ENCODE measurements at places on chromosomes 1 and 21. TPM values are rescaled to one million over a fixed set of nuclear protein-coding genes. Genes with fewer than 3 reads are reported as not detected.

DNAJC6 gene
- total RNA-seq, result 16.3 TPM

ZNF683 gene
- total RNA-seq, result not detected

GRCh38 chr1:36359383-36359782, 26.3 kb downstream of the STK40 start:
- no peaks in the 10 kb centered on the region for H3K27me3 ChIP-seq
- no peak for DNase-seq
- H3K27ac ChIP-seq, result no peak overlapping the region
- H3K4me1 ChIP-seq, result no peaks in the 10 kb centered on the region

FNBP1L gene
- total RNA-seq, result 23.2 TPM

GRCh38 chr1:110083061-110083865, 12.8 kb upstream of the ALX3 start:
- H3K27me3 ChIP-seq, result no peaks in the 10 kb centered on the region
- no peak overlapping the region for H3K27ac ChIP-seq
- peaks cover 13% of the 10 kb centered on the region for H3K4me1 ChIP-seq
- H3K4me3 ChIP-seq, result peak overlapping the region; percentile 72

GRCh38 chr1:19222979-19223824, 13.1 kb upstream of the UBR4 start:
- no peaks in the 10 kb centered on the region for H3K27me3 ChIP-seq
- peaks cover 100% of the 10 kb centered on the region for H3K36me3 ChIP-seq
- DNase-seq, result no peak
- H3K27ac ChIP-seq, result no peak overlapping the region

DNA sequence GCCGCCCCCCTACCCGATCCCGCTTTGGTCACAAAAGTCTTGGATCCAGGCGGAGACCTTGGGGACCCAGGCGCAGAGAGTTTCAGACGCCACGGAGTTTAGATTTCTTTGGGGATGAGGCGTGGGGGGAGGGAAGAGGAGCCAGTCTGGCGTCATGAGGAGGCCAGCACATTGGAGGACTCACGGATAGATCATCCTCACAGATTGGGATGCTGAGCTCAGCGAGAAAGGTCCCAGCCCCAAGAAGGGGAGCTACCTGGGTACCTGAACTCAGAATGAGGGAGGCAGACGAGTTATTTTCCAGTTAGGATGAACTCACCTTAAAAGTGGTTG, 393 bp downstream of the ELAPOR1 start:
- no peaks in the 10 kb centered on the region for H3K36me3 ChIP-seq
- no peaks in the 10 kb centered on the region for H3K4me1 ChIP-seq
- H3K27me3 ChIP-seq, result peaks cover 23% of the 10 kb centered on the region
- no peak for DNase-seq
- peak overlapping the region; percentile 52 for H3K4me3 ChIP-seq

MROH7 gene
- total RNA-seq, result 6.6 TPM

E2F2 gene
- total RNA-seq, result 0.20 TPM

DNA sequence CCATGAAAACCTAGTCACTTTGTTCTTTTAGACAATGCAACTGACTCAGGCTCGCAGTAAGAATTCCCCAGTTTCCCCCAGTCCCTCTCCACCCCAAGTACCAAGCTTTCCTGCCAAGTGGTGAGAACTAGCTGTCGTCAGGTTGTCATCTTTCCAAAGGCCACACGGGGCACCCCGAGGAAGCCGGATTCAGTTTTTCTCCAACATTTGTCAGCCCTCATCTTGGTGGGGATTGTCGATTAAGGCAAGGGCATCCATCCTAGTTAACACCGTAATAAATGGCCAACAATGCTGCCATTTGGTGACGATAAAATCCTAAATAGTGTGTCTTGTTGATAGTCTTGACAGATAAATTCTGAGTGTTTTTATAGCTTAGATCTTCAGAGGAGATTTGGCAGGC, 55.9 kb upstream of the PROX1 start:
- H3K4me3 ChIP-seq, result no peak overlapping the region
- DNase-seq, result no peak
- no peaks in the 10 kb centered on the region for H3K4me1 ChIP-seq
- H3K27me3 ChIP-seq, result no peaks in the 10 kb centered on the region

GPR61 gene
- not detected for total RNA-seq
